ENCODE measurements at places on chromosomes 1 and 21. TPM values are rescaled to one million over a fixed set of nuclear protein-coding genes. Genes with fewer than 3 reads are reported as not detected.

- no peaks in the 10 kb centered on the region for H3K27me3 ChIP-seq
- no peak overlapping the region for H3K4me3 ChIP-seq
- H3K4me1 ChIP-seq: no peaks in the 10 kb centered on the region
- no peak overlapping the region for H3K27ac ChIP-seq
- no peak for DNase-seq
Measured at GRCh38 chr1:70768216-70768615, 279.4 kb downstream of the PTGER3 start.

DNA sequence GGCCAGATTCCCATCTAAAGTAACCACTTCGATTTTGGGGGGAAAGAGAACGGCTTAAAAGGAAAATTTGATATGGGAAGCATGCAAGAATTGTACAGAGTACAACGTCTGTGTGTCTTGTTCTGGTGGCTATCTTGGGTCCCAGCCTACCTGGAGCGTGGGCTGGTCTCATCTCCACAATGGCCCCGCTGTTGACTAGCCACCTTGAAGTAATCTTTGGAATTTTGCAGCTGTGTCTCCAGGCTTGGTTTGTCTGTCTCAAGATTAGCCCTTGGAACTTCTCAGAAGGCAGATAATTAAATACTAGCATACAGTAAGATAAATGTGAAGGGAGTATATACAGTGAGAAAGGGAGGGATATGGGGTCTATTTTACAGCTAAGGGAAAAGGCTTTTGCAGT lies 1.3 kb upstream of the CC2D1B start:
- peak overlapping the region; percentile 95 for H3K4me3 ChIP-seq
- H3K27ac ChIP-seq: no peak overlapping the region
- H3K36me3 ChIP-seq: peaks cover 15% of the 10 kb centered on the region
- H3K27me3 ChIP-seq: no peaks in the 10 kb centered on the region
- DNase-seq: no peak

DNA sequence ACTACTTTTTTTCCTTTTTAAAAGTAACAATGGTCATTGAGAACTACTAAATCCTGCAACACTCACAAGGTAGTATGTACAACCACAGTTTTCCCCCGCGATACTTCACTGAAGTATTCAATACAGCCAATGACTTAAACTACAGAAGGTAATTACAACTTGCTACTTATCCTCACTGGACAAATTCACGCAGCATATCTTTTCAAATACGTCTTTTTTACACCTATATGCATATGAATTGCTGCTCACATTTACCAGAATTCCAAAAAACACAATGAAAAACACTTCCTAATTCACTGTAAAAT lies 12.4 kb downstream of the NRIP1 start:
- DNase-seq: no peak
- no peaks in the 10 kb centered on the region for H3K27me3 ChIP-seq
- no peaks in the 10 kb centered on the region for H3K36me3 ChIP-seq
- peaks cover 51% of the 10 kb centered on the region for H3K4me1 ChIP-seq

GRCh38 chr1:83508485-83509151 lies 490.3 kb downstream of the TTLL7 start:
- H3K4me1 ChIP-seq: peaks cover 5% of the 10 kb centered on the region
- H3K36me3 ChIP-seq: no peaks in the 10 kb centered on the region
- H3K27me3 ChIP-seq: no peaks in the 10 kb centered on the region
- H3K27ac ChIP-seq: no peak overlapping the region
- no peak overlapping the region for H3K4me3 ChIP-seq

DNA sequence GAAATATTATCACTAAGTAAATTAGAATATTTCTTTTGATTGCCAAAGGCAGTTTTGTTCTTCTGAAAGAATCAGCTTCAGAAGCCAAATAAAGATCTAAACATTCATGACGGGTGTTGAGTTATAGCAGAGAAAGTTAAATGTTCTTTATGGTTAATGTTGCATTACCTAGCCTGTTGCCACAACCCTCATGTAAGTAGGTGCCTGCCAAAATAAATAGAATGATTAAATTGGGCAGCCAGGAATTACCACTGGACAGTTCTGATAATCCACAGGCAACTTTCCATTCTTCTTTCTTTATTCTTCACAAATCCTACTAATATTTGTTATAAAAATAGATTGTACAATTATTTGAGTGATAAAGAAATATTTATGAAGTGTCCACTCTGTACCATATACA lies 217.9 kb upstream of the NRIP1 start:
- DNase-seq: no peak
- no peak overlapping the region for H3K27ac ChIP-seq
- H3K4me3 ChIP-seq: no peak overlapping the region
- H3K27me3 ChIP-seq: no peaks in the 10 kb centered on the region

Gene SOAT1
- total RNA-seq: 1.3 TPM

Gene FCAMR
- total RNA-seq: not detected

Gene SPRR2E
- not detected for total RNA-seq
